Activated CD4-positive, alpha-beta memory T cell treated with anti-CD3 and anti-CD28 coated beads for 36 hours (primary cell): ENCODE measurements at places on chromosomes 4 and X.
A peak's percentile ranks its signal among the peaks of the same experiment; 100 is the strongest.

DNA sequence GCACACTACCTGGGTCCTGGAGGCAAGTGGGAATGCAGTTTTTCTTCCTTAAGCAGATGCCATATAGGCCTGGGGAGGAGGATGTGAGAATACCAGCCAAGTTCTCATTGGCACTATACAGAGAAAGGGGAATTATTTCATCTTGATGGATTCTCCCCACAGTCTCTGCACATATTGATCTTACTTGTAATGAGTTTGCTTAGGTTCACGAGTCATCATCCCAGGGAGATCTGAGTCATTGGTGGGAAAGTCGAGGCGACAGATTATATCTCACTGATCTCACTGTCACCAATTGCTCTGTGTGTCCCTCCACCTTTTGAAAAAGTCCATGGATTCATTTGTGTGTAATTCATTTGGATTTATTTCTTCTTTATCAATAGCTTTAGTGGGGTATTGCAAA is 156.8 kb downstream of the AR start:
- no peak for DNase-seq

GRCh38 chrX:77788050-77788449 is 2.0 kb upstream of the ATRX start:
- DNase-seq = peak; percentile 11

DNA sequence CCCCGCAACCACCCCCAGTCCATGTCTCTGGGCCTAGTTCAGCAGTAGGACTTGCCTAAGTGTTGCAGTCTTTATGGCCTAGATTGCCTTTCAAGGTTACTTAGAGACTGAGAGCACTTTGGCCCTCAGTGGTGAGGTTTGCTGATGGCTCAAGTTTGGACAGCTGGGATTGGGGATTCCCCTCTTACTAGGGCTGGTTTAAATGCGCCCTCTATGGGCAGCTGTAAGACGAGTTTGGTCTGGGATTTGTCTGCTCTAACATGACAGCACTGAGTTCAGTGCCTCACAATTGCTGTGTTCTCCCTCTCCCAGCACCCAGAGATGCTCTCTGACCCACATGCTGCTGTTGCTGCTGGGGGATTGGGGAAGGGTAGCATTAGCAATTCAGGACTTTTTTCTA is 23.1 kb downstream of the DACH2 start:
- DNase-seq = no peak

DNA sequence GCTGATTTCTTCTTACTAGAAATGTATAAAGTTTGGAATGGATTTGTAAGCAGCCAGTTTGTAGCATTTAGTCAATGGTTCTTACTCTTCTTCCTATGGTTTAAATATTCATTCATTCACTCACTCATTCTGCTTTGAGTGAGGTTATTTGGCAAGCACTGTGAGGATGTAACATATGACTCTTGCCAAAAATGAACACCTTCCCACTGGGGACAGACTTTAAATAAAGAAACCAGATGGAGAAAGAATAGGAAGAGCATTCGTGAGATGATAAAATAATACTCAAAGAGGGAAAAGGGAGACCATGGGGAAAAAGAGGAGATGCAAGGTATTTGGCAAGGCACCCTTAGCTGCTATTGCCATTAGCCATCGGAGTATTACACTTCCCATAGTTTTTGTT is 586.1 kb downstream of the ADGRL3 start:
- no peak for DNase-seq
